ENCODE measurements at places on chromosomes 1 and 21.

GRCh38 chr1:160219062-160219929 is 14.1 kb downstream of the PEA15 start:
- H3K4me1 ChIP-seq: peaks cover 15% of the 10 kb centered on the region
- H3K27me3 ChIP-seq: no peaks in the 10 kb centered on the region
- H3K4me3 ChIP-seq: no peak overlapping the region

DNA sequence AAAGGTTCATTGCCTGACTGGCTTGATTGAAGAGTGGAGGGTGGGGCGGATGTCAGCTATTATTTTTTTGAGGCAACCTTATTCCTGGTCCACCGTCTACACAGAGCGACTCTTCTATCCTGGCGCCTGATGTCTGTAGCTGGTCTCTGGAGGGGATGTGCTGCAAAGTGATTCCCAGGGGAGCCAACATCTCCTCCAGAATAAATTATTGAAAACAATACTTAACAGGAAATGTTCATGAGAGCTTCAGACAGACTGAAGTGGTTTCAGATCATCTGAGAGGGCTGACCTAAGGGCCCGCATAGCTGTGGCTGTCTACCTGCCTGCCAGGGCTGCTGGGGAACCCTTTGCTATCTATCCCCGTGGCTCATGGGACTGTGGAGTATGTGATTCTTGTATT is 66.7 kb downstream of the TEX35 start:
- no peaks in the 10 kb centered on the region for H3K36me3 ChIP-seq
- no peak overlapping the region for H3K4me3 ChIP-seq
- no peak for DNase-seq
- H3K27me3 ChIP-seq: no peaks in the 10 kb centered on the region
- no peak overlapping the region for H3K27ac ChIP-seq

- DNase-seq: no peak
- H3K36me3 ChIP-seq: no peaks in the 10 kb centered on the region
- peak overlapping the region; percentile 54 for H3K4me3 ChIP-seq
- H3K27me3 ChIP-seq: no peaks in the 10 kb centered on the region
- no peak overlapping the region for H3K27ac ChIP-seq
- peaks cover 3% of the 10 kb centered on the region for H3K4me1 ChIP-seq
Measured at GRCh38 chr1:3011631-3012455, 9.4 kb upstream of the ACTRT2 start.

GRCh38 chr1:101479945-101480344 is 243.1 kb downstream of the S1PR1 start:
- H3K27ac ChIP-seq: no peak overlapping the region
- no peak overlapping the region for H3K4me3 ChIP-seq
- no peaks in the 10 kb centered on the region for H3K36me3 ChIP-seq
- no peak for DNase-seq
- no peaks in the 10 kb centered on the region for H3K4me1 ChIP-seq

DNA sequence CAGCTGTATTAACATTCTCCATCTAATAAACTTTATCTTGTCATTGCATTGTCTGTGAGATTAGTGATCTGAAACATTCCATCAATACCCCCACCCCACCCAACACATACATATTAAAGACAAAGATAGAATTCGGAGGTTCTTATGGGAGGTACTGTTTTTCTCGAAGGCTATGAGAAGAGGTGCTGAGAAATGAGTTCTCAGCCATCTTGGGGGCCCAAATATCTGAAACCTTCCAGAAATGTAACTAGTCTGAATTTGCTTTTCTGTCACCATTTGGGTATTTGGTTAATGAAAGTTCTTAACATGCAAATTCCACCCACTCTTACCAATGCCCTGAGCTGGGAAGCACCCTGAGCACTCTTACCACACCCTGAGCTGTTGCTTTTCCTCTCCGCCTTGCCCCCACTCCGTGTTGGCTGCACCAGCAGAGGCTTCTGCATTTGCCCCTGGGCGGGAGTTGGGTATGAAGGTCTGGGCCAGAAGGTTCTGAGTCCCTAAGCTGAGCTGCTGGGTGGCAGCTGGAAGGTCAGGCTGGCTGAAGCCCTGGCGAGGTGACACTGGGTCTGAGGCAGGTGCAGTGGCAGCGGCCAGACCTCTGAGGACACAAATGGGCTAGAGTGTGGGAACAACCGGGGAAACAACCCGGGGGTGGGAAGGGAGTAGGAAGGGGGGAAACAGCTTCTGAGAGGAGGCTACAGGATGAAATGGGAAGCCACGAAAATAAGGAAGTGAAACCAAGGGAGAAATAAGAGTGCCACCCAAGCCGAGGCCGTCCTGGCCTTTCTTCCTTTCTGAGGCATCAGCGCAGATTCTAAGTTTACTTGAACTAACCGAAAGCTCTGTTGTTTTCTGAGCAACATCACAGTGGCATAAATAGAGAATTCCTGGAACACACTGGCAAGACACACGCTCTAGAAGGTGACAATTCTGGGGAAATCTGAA is 26.3 kb upstream of the IER5 start:
- H3K27me3 ChIP-seq: no peaks in the 10 kb centered on the region
- H3K4me3 ChIP-seq: peak overlapping the region; percentile 51
- DNase-seq: no peak
- H3K27ac ChIP-seq: peak overlapping the region; percentile 34
- H3K36me3 ChIP-seq: no peaks in the 10 kb centered on the region
- peaks cover 7% of the 10 kb centered on the region for H3K4me1 ChIP-seq

- H3K4me1 ChIP-seq: peaks cover 22% of the 10 kb centered on the region
- peak within 1 kb of the TSS; percentile 100 for H3K4me3 ChIP-seq
- DNase-seq: peak; percentile 69
Measured at GRCh38 chr1:25338188-25338981, at the start of gene TMEM50A. TSS of gene TMEM50A (plus strand) at chr1:25338334. CDS start at chr1:25340487, 2,153 bp downstream.

DNA sequence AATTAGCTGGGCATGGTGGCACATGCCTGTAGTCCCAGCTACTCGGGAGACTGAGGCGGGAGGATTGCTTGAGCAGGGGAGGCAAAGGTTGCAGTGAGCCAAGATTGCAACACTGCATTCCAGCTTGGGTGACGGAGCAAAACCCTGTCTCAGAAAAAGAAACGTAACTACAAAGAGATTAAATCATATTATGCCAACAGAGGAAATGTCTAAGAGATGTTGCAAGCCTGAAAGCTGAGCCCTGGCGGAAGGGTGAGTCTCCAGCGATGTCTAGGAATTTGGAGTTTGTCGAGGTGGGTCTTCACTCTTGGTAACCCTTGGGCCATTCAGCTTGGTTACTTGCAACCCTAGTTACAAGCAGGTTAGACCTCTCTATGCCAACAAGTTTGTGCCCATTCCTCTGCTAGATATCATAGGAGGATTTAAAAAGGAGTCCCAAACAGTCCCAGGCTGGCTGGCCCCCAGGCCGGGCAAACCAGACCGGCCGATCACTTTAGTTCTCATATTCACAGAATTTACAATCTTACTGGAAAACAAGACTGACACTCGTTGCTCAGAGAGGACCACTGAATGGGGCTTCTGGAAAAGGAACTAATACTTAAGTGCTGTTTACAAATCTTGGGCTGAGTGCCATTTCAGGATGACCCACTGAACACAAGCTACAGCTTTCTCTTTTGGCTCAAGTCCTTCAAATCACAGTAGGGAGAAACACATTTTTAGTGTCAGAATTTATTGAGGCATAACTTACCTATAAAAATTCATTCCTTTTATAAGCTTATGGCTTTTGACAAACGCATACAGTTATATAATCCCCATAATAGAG is 27.1 kb downstream of the SLC30A1 start:
- H3K27ac ChIP-seq: peak overlapping the region; percentile 47
- DNase-seq: no peak
- peak overlapping the region; percentile 23 for H3K4me3 ChIP-seq
- no peaks in the 10 kb centered on the region for H3K27me3 ChIP-seq

DNA sequence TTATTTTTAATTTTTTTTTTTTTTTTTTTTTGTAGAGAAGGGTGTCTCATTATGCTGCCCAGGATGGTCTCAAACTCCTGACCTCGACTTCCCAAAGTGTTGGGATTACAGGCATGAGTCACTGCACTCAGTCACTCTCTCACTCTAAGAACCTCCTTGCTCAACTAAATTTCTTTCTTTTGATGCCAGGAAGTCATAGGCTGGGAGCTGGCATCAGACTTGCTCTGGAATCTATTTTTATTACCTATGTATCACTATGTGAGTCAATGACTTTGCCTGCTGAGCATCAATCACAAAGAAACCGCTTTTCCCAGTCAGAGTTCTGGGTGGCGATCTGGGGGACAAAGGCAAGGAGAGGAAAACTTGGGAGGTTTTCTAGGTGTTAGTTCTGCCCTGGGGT is 35.5 kb upstream of the PARP1 start:
- no peaks in the 10 kb centered on the region for H3K27me3 ChIP-seq
- no peaks in the 10 kb centered on the region for H3K4me1 ChIP-seq
- H3K36me3 ChIP-seq: no peaks in the 10 kb centered on the region
- H3K4me3 ChIP-seq: no peak overlapping the region
- no peak overlapping the region for H3K27ac ChIP-seq

DNA sequence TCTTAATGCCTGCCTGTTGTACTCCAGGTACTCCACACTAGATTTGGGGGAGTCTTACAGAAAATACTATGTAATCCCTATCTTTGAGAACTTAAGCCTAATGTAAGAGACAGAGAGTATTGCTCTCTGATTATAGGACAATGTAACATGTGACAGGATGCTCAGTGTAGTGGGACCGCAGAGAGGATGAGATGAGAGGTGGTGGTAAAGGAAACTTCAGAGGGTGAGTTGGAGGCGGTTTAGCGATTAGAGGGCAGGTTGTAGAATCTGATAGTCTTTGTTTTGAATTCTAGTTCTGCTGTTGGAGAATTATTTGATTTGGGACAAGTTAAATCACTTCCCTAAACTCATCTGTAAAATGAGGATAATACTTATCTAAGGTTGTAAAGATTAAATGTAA is 5.4 kb downstream of the SOAT1 start:
- no peak overlapping the region for H3K4me3 ChIP-seq
- H3K4me1 ChIP-seq: peaks cover 13% of the 10 kb centered on the region
- no peak for DNase-seq
- H3K27ac ChIP-seq: no peak overlapping the region

- H3K4me3 ChIP-seq: no peak overlapping the region
- no peak overlapping the region for H3K27ac ChIP-seq
- peaks cover 23% of the 10 kb centered on the region for H3K4me1 ChIP-seq
- H3K36me3 ChIP-seq: no peaks in the 10 kb centered on the region
- H3K27me3 ChIP-seq: no peaks in the 10 kb centered on the region
Measured at GRCh38 chr1:220239966-220240365, 32.3 kb downstream of the RAB3GAP2 start.

DNA sequence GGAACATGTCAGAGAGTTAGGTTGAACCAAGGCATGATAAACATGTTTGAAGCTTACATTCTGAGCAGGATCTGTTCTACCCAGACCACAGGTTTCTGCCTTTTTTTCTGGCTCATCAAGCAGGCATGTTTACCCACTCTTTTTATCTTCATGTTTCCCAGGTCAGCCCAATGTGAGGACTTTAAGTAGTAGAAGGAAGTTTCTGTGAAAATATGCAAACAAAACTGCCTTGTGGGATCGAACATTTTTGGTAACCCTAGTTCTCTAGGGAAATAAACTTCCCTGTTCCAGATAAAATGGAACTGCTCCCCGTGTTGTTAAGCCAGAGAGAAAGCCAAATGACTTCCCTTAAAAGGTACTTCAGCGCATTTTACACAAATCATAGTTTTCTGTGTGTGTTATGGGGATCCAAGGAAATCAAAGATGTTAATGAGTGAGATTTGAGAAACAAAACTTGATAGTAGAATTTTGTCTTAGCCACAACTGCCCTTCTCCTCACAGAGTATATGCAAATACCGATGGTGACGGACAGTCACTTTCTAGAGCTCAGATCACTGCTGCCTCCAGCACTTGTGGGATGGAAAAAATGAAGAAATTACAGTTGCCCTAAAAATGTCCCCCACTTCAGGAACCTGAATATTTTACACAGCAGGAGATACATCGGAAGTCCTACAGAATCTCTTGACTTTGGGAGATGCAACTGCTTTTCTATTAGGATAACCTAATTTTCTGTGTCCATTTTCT is 765 bp upstream of the HIPK1 start:
- no peak for DNase-seq
- H3K27ac ChIP-seq: peak overlapping the region; percentile 97
- peak overlapping the region; percentile 84 for H3K4me3 ChIP-seq
- H3K27me3 ChIP-seq: no peaks in the 10 kb centered on the region
- peaks cover 39% of the 10 kb centered on the region for H3K4me1 ChIP-seq
- H3K36me3 ChIP-seq: no peaks in the 10 kb centered on the region

GRCh38 chr1:97412166-97412565 is 508.7 kb downstream of the DPYD start:
- no peak for DNase-seq
- no peak overlapping the region for H3K4me3 ChIP-seq
- no peak overlapping the region for H3K27ac ChIP-seq
- no peaks in the 10 kb centered on the region for H3K36me3 ChIP-seq
- H3K27me3 ChIP-seq: no peaks in the 10 kb centered on the region
- H3K4me1 ChIP-seq: no peaks in the 10 kb centered on the region

DNA sequence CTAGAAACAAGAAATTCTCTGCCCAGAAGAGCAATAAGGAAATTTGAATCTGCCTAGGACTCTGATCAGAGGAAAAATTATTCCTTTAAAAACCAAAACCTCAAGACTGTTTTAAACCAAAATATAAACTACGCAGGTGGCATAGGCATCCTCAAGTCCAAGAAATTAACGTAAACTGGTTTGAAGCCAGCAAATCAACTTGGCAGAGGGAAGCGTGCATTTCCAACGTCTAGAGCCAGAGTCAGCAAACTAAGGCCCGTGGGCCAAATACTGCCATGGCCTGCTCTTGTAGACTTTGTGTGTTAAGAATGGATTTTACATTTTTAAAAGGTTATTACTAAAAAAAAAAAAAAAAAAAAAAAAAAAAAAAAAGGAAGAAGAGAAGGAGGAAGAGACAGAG is 67.8 kb upstream of the VTCN1 start:
- DNase-seq: no peak
- no peaks in the 10 kb centered on the region for H3K27me3 ChIP-seq

- H3K4me1 ChIP-seq: peaks cover 43% of the 10 kb centered on the region
- H3K4me3 ChIP-seq: no peak overlapping the region
- DNase-seq: no peak
Measured at GRCh38 chr1:63982201-63982600, 208.4 kb downstream of the ROR1 start.

DNA sequence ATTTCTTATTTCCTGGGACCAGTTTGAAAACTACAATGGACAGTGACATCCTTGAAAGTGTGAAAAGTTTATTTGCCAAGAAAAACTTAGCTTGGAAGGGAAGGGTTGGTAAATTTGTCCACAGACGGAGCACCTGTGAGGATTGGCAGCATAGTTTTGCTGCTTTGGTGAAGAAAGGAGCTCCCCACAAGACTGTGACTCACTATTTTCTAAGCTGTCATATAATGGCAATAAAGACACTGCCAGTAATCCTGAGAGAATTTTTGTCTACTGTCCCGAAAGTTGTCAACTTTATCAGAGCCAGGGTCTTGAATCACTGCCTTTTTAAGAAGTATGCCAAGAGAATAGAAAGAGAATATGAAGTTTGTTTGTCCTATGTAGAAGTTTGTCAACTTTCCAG is 230.8 kb downstream of the NEGR1 start:
- H3K4me1 ChIP-seq: no peaks in the 10 kb centered on the region
- H3K27me3 ChIP-seq: no peaks in the 10 kb centered on the region
- no peaks in the 10 kb centered on the region for H3K36me3 ChIP-seq
- H3K4me3 ChIP-seq: no peak overlapping the region
- no peak for DNase-seq

- H3K4me3 ChIP-seq: no peak overlapping the region
- H3K27ac ChIP-seq: no peak overlapping the region
- H3K36me3 ChIP-seq: no peaks in the 10 kb centered on the region
- no peaks in the 10 kb centered on the region for H3K27me3 ChIP-seq
- no peak for DNase-seq
Measured at GRCh38 chr1:109610609-109611307, 8.7 kb downstream of the GNAT2 start.

- DNase-seq: no peak
- peak overlapping the region; percentile 42 for H3K27ac ChIP-seq
- no peak overlapping the region for H3K4me3 ChIP-seq
- no peaks in the 10 kb centered on the region for H3K27me3 ChIP-seq
- H3K36me3 ChIP-seq: peaks cover 73% of the 10 kb centered on the region
- no peaks in the 10 kb centered on the region for H3K4me1 ChIP-seq
Measured at GRCh38 chr1:154334079-154335024, 9.0 kb downstream of the ATP8B2 start.

Data from thoracic aorta (tissue), 2 donors.